CD8-positive, alpha-beta memory T cell (primary cell): ENCODE measurements at places on chromosomes 3 and 15.

DNA sequence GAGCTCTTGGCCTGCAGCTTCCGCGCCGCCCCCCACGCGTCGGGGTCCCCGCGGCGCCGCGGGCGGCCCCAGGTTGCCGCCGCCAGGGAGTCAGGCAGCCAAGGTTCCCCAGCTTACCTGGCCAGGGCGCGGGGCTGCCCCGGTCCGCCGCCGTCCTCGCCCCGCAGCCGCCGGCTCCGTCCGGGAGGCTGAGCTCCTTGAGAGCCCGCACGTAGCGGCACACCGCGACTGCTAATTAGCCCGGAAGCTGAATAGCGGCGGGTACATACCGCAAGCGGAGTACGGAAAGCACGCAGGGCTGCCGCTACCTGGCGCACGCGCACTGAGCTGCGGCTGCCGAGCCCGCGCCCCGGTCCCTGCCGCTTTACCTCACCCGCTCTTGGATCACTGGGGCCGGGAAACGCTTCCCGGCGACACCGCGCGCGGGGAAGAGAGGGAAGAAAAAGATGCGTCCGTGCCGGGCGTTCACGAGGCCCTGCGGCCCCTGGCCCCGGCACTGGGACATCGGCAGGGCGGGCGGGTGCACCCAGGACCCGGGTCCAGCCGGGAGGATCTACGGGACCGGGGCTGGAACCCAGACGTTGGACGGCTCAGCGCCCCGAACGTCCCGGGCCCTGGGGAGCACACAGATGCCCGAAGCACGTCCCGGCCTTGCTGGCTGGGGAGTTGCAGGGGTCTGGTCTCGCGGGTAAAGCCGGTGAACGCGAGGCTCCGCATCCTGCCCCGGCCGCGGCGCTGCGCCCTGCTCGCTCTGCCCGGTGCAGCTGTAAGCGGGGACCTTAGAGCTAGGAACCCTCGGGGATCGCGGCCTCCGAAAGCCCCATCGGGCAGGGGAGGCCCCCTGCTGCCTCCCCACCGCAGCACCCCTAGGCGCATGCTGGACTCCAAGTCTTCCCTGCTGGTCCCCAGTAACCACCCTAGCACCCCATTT, at the start of gene GOLGA8B:
Gene GOLGA8B (minus strand): TSS at position 253 of the 931 bp plus-strand sequence. CDS start 47,739 bp downstream, outside the sequence.
- DNase-seq, result peak; percentile 82

DNA sequence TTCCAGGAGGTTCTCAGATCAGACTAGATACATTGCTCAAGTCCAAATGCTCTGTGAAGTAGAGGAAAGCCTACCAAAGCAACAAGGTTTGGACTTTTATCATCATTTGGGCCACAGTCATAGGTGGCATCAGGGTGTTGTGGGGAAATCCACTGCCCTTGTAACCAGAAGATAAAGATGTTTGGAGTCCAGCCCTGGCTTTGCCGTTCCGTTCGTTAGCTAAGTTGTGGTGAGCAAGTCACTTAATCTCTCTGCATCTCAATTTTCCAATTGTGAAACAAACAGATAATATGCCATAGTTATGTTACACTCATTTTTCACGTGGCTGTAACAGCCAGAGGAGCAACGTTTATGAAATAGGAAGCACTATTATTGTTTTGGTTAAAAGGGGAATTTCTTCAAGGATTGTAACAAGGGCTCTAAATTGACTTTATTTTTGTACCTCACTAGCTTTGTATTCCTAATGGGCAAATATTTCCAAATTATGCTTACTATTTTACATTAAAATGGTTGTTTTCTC, 125.6 kb downstream of the CD47 start:
- DNase-seq, result no peak

GRCh38 chr3:43289401-43289800, 3.1 kb downstream of the SNRK start:
- DNase-seq, result no peak

DNA sequence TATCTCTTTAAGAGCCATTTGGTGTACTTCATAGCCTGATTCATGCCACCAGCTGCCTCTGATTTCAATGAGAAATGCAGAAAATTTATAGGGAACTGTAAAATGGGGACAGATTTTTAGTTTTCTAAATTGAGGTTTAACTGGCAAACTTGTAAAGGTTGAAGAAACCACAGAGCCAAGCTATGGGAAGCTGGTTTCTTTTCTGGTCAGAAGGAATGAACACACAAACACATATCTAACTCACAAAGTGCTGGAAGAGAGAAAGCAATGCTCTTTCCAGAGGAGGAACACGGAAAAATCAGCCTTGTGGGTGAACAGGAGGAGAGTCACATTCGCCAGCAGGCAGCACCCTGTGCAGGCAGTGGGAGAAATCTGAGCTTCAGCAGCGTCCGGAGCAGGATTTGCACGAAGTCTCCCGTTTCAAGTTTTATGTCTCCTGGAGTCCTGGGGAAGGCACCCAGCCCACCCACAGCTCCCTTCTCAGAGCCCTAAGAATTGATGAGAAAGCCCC, 481 bp downstream of the MASP1 start:
- no peak for DNase-seq

GRCh38 chr3:32340039-32340438, 51.6 kb upstream of the CMTM7 start:
- peak; percentile 50 for DNase-seq

DNA sequence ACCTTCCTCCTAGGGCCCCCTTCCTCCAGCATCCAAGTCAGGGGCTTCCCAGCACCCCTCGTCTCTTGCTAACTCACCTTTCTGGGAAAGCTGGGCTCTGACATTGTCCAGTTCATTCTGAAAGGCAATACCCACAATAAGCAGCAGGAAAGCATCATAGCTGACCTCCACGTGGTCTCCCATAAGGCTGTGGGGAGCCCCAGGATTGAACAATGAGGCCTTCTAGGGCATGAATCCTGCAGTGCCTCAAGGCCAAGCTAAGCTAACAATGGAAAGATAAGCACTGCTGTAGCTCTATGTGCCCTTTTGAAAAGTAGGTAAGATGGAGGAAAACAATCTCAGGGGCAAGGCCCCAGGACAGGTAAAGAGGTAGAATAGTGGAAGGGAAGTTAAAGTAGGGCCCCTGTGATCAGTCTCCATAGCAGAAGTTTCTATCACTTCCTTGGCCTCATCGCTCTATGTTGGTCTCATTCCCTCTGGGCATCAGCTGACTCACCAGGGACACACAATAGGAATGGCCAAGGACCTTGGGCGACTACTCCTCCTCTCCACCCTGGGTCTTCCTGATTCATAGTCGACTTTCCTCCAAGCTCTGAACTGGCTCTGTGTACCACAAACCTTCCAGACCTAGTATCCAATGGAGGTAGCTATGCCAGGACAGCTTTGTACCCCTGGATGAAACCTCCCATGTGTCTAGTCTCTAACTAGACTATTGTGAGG, 11.7 kb downstream of the TRAIP start:
- DNase-seq, result no peak

DNA sequence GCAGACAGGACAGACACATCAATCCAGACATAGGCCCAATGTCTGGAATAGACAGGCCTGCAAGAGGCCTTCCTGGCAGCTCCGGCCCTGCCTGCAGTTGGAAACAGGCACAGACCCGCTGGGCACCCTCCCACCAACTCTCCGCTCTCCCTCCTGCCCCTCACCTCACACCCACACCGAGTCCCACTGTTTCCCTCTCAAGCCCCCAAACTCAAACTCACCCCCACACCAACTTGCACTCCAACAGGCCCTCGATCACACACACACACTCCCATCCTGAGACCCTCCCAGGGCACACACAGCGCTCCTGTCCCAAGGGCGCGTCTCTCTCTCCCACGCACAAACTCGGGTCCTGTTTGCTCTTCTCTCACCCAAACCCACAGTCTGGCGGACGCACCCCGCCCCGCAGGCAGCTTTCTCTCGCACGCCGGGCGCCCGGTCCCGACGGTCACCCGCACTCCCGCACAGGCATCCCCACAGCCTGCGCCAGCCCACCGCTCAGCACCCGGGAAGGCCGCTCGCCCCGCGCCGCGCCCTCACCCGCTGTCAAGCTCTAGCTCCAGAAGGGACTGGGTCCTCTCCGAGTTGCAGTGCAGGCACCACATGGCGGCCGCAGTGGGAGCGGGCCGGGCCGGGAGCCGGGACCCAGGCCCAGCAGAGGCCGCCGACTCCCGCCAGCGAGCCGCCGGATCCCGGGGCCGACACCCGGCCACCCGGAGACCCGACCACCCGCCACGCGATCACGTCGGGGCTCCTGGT, 106.2 kb downstream of the IQSEC1 start:
- DNase-seq, result no peak

DNA sequence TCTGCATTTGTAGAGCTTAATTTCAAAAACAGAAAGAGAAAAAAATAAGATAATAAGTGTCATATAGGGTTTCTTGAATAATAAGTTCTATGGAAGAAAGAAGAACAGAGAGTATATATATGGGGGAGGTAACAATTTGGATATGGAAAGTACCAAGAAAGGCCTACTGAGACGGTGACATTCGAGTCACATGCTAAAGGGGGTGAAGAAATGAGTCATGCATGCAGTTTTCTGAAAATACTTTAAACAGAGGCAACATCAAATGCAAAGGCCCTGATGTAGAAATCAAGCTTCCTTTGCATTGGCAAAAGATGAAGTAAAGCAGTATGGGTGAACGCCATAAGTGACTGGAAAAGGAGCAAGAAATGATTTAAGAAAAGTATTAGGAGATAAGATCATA, 371.6 kb upstream of the ZNF385D start:
- DNase-seq, result no peak

GRCh38 chr3:65761446-65762234, 277.1 kb downstream of the MAGI1 start:
- no peak for DNase-seq

- DNase-seq, result no peak
These were observed 9.3 kb downstream of the OXTR start for GRCh38 chr3:8760091-8760490.

DNA sequence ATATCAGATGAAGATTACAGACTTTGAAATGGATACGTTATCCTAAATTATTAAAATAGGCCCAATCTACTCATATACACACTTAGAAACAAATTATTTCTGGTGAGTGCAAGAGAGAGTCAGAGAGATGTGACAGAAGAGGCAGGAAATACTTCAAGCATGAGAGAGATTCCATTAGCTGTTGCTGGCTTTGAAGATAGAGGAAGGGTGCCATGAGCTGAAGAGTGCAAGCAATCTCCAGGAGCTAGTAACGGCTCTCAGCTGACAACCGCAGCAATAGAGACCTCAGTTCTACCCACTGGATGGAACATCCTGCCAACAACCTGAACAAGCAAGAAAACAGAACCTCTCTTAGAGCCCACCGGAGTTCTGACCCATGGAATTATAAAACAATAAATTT, 270.7 kb upstream of the SLITRK3 start:
- DNase-seq, result no peak

DNA sequence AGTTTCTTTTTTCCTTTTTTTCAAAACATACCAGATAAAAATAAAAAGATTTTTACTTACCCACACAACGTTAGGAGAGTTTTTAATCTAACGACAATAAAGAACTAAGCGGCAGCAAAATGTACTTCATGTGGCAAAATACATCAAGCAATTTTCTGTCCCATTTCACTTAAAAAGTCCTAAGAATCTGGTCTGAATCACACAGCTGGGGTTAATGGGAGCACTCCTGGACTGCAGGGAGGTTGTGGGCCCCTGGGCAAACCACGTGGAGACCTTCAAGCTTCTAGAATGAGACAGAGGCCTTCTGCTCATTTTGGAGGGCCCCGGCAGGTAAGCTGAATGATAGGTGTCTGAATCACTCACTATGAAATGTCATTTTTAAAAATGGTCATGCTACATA, 193.8 kb downstream of the RORA start:
- no peak for DNase-seq

DNA sequence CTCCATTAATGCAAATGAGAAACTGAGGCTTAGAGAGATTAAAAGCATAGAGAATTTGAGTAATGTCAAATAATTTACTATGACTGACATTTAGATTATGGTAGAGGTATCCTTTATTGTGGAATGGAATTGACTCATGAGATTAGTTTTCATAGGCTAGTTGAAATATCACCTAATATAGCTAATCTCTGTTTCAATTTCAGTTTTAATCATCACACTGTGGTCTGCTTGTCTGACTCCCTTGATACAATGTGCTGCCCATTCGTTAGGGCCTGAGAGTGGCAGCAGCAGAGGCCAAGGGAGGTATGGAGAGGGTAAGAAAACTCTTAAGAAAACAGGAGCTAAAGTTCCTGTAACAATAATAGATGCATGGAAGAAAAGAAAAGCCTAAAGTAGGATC, 13.2 kb upstream of the ZBTB20 start:
- no peak for DNase-seq
